Effector memory CD8-positive, alpha-beta T cell (primary cell): ENCODE measurements at places on chromosomes 16 and 17.

DNA sequence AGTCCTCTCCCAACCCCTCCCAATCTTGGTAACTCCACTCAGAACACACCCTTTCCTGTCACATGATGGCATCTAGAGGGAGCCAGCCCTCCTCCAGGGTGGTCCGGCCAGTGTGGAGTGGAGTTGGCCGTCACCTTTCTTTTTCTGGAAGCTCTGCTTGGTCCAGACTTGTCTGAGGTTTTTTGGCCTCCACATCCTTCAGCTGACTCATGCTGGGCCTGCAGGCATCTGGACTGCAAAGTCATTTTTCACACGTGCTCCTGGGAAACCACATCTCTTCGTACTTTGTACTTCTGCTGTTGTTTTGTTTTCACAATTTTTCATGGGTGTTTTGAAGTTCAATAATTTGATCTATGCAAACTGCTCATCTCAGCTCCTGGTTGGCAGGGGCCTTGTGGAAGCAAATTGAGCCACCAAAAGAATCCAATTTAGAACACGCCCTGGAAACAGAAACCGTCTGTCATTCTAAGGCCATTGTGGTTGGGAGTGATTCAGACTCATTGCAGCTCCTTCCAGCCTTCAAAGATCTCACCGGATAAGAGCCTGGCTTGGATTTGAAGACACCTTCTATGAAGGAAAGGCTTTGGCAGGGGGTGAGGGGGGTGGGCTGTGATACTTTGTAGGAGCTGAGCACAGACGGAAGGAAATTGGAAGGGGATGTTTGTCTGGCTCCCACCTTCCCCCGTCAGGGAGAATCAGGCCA, 42.4 kb upstream of the NF1 start:
- DNase-seq, result no peak

DNA sequence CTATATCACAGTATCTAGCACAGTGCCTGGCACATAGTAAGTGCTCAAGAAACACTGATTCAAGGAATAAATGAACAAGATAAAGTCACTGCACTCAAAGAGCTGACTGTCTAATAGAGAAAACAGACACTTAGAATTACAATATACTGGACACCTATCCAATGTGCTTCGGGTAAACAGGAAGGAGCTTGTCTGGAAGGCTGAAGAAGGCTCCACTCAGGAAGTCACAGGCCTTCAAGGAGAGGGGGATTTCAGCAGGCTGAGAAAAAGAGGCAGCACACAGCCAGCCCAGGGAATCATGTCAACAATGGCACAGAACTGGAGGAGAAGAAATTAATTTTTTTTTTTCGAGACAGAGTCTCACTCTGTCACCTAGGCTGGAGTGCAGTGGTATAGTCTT, 9.7 kb upstream of the IL4R start:
- no peak for DNase-seq

DNA sequence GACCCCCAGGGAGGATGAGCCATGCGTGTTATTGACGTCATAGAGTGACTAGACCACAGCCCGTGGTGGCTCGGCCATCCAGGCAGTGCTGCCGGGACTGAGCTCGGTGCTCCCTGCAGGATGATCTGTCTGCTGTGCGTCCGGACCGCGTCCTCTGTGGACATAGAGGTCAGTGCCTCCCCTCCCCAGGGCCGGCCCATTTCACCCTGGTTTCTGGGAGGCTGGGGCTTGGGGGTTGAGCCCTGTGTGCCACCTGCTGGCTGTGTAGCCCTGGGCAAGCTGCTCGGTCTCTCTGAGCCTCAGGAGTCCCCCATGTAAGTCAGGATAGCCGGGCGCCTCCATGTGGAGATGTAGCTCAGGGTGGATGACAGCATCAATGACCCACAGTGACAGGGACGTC, 8.3 kb downstream of the TSC2 start:
- no peak for DNase-seq

- no peak for DNase-seq
Observed at GRCh38 chr16:20301840-20302239, 25.5 kb downstream of the GP2 start.

- DNase-seq, result peak; percentile 15
Observed at GRCh38 chr17:4738136-4739121, 1.2 kb upstream of the ZMYND15 start.

DNA sequence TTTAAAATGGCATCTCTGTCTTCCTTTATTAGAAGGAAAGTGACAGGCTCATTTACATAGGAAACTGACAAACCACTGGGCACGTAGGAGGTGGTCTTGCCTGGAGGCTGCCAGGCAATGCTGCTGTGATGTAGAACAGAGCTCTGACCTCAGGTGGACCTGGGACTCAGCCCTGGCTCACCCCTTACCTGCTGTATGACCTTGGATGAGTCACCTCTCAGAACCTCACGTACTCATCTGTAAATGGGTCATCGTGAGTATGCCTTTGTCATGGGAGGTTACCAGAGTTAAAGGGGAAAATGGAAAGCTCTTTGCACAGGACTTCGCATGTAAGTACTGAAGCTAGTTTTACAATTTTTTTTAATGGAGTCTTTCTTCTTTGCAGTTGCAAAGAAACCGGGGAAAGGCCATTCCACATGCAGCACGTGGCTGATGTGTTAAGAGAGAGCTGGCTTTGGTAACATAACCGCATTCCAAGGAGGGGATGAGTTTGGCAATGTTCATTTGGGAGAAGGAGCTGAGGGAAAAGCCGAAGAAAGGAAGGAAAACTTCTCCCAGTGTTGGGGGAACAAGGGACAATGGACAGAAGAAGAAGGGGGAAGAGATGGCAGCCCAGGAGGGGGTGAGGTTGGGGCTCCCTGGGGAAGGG, 37.4 kb upstream of the LONP2 start:
- DNase-seq, result no peak
